Esophagus mucosa (tissue), 1 donor: ENCODE measurements at places on chromosomes 1 and 21. TPM values are rescaled to one million over a fixed set of nuclear protein-coding genes. Genes with fewer than 3 reads are reported as not detected.

The TIAM1 gene
- 96.7 TPM for total RNA-seq

DNA sequence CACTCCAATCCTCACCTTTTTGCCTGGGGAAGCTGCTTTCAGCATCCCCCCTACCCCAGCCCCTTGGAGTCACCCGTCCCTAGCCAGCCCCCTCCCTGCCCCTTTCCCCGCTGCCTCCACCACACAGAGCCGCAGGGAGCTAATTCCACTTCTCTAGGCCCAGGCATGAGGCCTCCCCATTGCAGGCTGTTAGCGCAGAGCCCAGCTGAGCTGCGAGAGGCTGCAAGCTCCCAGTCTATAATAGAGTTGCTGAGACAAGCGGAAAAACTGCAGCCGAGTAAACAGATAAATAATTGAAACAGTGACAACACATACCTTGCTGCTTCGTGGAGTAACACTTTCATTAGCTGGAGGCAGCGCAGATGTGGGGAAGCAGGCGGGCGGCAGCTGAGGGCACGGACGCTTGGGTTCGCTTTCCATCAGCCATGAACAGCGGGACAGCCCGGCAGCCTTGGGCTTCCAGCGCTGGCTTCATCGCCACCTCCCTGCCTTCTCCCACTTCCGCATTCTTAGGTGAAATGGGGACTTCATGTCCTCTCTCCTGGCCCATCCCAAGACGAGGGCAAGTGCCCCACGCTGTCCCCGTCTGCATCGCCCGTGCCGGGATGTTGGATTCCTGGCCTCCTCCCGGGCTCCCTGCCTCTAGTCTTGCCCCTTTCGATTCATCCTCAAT is 183.3 kb downstream of the IGSF21 start:
- ATAC-seq, result no peak

The KRTAP13-3 gene
- total RNA-seq, result not detected

- ATAC-seq, result no peak
These were observed 45.0 kb downstream of the LRRN2 start for GRCh38 chr1:204640578-204640977.

DNA sequence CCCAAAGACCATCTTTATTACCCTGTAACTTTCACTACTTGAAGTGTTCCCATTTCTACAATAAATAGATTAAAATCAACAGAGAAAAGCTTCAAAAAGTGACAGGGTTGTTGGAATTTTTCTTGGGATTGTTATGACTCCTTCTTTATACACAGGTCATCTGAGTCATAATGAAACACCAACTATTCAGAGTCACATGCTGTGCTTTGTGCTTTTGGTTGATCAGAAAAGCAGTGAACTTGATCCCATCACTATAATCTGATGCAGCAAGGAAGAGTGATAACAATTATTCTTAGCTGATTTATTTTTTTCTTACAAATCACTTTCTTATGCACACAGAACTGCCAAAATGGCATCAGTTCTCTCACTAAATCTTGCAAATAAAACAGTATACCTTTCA is 422.9 kb downstream of the PTBP2 start:
- peak; percentile 50 for ATAC-seq

DNA sequence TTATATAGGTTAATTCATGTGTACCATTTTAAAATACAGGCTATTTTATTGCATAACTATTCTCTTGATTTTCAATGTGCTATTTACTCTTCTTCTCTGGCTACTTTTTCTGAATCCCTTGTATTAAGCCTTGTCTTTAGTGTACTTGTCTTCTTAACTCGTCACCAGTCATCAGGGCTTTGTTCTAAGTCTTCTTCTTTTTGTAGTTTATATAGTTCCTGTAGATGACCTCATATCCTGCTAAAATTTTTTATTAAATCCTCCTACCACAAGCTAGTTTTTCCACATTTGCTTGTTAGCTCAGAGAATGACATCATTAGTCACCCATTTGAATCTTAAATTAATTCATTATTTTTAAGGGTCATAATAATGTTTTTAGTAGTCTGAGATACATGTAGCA is 1281.9 kb downstream of the KCNT2 start:
- ATAC-seq, result peak; percentile 87

The DFFA gene
- total RNA-seq, result 31.6 TPM

The SELP gene
- total RNA-seq, result 5.3 TPM

The MSH4 gene
- 0.36 TPM for total RNA-seq

- no peak for ATAC-seq
These were observed 37.8 kb upstream of the EFHD2 start for GRCh38 chr1:15371610-15372545.

- ATAC-seq, result no peak
These were observed 8.8 kb downstream of the ATP5IF1 start for GRCh38 chr1:28244549-28245251.

The SFN gene
- 2,315 TPM for total RNA-seq

GRCh38 chr1:186078245-186078644 is 296.8 kb downstream of the TPR start:
- ATAC-seq, result no peak

DNA sequence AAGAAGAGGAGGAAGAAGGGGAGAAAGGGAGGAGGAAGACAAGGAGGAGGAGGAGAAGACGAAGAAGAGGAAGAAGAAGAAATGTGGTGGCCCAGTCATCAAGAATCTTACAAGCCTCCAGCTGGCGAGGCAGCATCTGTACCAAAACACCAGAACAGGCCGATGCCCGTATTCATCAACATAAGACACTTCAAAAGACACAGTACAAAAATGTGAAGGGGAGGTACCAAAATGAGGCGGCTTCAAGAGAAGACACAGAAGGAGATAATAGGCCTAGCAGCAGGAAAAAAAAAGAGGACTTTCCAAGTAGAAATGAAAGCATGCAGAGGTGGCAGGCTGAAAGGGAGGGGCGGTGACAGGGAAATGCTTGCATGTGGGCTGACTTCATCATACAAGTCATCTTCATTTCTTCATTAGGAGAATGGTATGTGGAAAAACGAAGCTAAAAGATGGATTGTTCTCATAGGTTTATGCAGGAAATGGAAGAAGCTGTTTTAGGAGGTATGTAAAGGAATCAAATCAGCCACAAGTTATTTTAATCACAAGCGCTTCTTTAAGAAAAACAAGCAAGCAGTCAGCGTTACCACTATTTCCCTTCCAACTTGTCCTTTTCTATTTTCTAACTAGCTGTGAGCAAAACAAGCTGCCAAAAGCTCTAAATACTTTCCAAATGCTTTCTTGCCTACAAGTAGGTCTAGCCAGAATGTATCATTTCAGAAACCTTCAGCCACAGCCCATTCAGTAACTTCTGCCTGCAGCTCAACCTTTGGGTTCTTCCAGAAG is 192.3 kb downstream of the SLC45A1 start:
- no peak for ATAC-seq

DNA sequence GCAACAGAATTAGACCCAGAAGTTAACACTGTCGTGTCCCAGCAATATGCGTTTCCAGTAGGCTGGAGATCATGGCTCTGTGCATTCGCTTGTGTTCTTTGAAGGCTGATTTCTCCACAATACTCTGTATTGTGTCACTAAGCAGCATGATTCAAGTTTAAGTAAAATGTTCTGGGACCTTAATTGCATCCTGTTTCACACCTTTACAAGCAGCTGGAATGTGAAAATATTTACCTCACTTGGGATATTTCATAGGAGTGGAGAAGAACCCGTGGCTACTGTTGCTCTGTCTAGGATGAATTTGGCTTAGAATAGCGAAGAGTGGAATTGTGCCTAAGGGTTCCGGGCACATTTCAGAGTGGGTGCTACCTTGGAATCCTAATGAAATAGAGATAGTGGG is 6.3 kb downstream of the PTGFRN start:
- ATAC-seq, result no peak

DNA sequence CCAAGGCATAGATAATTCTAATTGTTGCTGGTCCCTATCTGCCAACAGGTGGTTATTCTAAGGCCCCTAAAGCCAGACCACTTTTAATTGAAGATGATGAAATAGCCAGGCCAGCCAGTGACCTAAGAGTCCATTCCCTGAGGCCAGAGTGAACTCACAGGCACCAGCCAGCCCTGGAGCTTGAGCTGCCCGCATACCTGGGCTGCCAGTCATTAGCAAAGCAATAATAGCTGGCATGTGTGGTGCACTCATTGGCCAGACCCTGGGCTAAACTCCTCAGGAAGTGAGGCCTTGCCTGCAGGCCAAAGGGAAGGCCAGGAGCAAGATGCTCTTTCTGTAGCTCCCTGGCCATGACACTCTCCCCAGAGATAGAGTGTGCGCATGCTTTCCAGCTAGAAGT is 180.4 kb upstream of the KLHDC7A start:
- no peak for ATAC-seq

- ATAC-seq, result peak; percentile 66
These were observed 32.3 kb upstream of the TARDBP start for GRCh38 chr1:10980094-10980577.

The LRRC53 gene
- not detected for total RNA-seq

GRCh38 chr1:6425658-6426057 is 1.1 kb downstream of the ESPN start:
- no peak for ATAC-seq

DNA sequence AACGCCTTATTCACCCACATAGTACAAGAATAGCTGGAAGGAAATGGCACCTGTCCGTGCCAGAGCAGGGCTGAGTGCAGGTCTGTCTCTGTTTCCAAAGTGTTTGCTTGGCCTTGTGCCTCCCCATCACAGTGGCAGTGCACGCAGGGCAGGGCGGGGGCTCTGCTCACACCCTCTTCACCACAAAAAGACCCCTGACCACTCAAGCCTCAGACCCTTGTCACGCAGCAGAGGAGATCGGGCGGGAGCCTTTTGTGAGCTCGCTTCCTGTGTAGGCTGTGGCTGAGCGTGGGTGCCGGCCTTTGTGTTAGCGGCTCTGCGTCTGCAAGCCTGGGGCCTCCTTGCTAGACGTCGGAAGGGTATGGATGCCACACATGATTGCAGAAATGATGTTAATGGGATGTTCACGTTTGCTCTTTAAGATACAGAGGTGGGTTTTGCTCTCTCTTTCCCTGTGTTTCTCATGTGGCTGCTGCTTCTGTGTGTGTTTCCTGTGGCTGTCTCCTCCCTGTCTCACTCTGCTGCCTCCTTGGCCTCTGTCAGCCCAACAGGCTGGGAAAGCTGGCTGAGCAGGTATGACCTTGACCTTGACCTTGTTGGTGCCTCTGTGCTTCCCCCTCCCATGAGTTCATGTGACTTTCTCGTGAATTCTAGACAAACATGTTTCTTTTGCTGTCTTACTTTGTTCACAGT is 45.4 kb downstream of the S100B start:
- ATAC-seq, result no peak

The KRTAP19-7 gene
- not detected for total RNA-seq

The TNFRSF18 gene
- 16.3 TPM for total RNA-seq

DNA sequence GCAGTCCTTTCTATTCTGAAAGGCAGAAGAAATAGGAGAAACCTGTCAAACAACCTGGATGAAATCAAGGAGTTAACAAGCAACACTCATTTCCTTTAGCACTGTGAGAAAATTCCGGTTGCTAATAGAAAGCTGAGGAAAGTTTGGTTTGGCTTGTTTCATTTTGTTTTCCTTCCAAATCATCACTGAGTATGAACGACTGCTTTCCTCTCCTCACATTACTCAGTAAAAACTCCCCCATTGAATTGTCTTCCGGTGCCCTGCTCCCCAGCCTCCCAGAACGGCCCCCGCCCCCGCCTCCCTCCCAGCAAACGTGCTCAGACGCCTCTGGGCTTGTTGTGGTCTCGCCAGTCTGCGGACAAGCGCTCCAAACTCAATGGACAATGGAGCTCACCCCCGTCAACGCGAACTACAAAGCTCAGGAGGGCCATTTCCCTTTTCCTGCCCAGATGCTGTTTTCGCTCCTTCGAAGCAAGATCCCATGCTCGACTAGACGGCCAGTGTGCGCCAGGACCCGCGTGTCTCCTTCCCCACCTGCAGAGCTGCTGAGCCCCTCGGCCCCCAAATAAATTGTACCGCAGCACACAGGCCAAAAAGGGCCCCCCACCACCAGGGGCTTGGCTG is 747 bp downstream of the STX6 start:
- peak; percentile 42 for ATAC-seq

DNA sequence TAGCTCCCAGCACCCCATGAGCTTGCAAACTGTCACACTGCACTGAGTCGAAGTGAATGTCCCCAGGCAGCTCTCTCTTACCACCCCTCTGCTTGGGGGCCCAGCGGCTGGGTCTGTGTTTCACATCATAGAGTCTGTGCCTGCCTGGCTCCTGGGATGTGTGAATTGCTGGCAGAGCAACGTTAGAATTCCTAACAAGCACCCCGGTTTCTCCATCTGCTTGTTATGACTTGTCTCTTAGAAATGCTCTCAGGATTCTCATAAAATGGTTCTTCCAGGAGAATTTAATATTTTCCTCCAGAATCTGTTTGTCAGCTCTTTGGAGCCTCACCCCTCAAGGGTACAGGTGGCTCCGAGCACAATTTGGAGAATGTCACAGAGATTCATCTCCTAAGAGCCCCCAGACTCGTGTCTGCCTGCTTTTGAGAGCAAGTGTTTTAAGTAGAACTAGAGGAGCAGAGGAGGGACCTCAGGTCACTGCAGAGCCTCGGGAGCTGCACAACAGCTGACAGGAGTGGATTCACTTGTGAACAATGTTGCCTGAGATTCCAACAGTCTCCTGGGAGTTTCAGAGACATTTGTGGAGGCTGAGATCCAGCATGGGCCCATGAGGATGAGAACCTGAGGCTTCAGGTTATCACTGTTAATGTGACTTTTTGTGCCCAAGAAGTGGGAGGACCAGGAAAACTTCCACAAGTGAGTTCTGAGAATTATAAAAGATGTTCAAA is 131.5 kb downstream of the KCNJ6 start:
- no peak for ATAC-seq

DNA sequence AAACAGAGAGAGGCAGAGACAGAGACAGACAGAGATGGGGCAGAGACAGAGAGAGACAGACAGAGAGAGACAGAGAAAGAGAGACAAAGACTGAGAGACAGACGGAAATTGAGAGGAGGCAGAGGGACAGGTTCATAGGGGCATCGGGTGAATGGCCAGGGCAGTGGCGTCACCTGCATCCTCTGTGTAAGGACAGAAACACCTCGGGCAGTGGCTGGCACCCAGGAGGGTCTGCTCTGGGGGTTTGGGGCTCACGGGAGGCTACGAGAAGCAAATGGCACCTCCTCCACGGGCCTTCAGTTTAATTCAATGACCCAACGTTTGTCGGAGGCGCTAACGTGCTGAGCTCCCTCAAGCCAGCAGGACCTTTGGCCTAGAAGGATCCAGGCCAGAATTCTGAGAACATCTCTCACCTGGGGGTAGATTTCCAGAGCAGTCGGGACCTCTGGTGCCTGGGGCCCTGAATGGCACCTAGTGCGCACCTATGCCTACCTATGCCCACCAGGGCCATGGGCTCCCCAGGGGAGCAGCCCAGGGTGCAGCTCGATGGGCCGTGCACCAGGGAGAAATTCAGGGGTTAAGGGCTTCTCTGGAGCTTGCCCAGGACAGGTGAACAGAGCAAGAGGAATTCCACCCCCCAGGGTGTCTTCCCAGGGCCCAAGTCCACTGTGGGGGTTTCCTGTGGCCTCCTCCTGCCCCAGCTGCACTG is 20.6 kb upstream of the PTTG1IP start:
- ATAC-seq, result no peak

The ZNF695 gene
- total RNA-seq, result 1.6 TPM
